ENCODE measurements at places on chromosomes 11 and 22.
A peak's percentile ranks its signal among the peaks of the same experiment; 100 is the strongest.

DNA sequence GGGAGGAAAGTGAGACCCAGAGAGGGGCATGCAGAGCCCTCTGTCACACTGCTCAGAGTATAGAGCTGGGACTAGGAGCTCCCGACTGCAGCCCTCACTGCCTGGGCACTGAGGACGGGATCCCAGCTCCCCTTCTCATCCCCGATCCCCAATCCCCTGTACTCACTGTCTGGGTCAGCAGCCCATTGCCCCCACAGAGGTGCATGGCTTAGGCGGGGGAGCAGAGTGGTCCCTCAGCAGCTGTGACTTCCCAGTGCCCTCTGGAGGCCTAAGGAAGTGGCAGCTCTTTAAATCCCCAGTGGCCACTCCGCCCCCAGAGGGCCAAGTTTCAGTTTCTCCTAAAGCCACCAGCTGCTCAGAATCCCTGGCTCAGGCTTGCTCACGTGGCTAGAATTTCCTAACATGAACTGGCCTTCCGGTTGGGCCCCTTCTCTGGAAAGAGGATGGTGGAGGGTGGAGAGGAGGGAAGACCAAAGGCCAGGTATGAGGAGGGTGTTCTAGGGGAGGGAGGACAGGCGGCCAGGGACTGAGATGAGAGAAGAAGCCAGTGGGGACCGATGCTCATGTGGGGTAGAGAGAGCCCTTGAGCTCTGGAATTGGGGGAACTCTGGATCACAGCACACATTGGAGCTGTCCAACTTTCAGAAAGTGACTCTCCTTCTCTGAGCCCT, at the start of gene BATF2:
Gene BATF2, minus strand, starts transcription at position 262 of the 671 bp plus-strand sequence. Its CDS starts 57 bp downstream, at position 205.
- peak; percentile 22 for DNase-seq

GRCh38 chr11:13269775-13270174, 7.8 kb upstream of the BMAL1 start:
- DNase-seq, result no peak

DNA sequence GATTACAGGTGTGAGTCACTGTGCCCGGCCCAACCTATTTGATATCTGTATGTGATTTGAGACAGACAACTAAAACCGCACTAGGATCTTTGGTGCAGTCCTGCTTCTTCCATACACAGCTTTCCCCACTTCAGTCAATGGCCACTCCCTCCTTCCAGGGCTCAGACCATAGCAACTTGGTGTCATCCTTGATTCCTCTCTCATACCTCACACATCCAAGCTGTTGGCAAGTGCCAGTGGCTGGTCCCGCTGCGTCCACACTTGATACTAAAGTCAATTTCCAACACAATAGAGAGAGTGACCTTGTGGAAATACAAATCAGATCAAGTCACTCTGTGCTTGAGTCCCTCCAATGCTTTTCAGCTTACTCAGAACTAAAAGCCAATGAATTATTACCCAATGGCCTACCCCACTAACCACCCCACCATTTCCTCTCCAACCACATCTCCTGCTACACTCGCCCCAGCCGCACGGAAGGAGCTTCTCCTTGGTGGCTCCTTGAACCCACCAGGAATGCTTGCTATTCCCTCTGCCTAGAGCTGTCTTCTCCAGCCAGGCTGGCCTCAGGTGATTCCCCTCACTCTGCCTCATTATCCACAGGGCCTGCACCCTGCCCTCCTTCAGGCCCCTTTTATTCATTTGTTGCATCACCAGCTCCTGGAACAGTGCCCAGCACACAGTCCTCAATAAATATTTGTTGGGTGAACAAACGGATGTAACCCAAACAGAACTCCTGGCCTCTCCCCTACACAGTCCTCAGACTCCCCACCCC, 12.9 kb downstream of the ABTB2 start:
- DNase-seq, result no peak

DNA sequence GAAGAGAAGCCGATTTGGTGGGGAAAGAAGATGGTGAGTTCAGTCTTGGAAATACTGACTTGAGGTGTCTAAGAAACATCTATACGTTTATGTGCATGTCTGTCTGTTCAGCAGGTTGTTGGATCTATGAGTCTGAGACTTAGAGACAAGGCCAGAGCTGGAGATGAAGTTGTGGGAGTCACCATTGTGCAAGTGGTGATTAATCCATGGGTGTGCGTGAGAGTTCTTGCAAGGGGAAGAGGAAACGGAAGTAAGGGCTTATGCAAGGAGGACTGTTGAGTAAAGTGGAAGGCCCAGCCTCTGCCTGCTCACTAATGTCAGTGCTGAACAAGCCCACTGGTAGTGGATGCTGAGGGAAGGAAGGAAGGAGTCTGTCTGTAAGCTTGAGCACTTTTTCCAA, 9.7 kb downstream of the TMEM45B start:
- peak; percentile 93 for DNase-seq

GRCh38 chr11:128926000-128926399, 16.7 kb downstream of the TP53AIP1 start:
- no peak for DNase-seq

- no peak for DNase-seq
These were observed 21.4 kb downstream of the XRRA1 start for GRCh38 chr11:74927496-74927895.

- no peak for DNase-seq
These were observed 138.1 kb downstream of the SLC1A2 start for GRCh38 chr11:35281169-35281688.

GRCh38 chr11:109818290-109818689, 274.9 kb upstream of the ZC3H12C start:
- DNase-seq, result no peak

DNA sequence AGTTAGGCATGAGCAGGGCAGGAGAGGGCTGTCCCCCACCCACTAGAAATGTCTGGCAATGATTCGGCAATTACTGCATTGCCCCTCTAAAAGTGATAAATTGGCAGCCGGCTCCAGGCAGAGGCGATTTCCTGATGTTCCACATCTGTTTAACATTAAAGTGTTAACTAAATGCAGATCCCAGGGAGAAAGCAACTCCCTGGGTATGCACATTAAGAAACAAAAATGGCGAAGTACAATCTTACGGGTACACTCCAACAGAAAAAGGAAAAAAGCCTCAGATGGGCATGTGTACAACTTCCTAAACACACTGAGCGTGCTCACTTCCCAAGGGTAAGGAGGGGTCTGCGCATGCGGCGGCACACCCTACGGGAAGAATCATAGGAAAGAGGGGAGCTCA, 314.4 kb downstream of the CASP12 start:
- no peak for DNase-seq

- no peak for DNase-seq
These were observed 20.2 kb downstream of the SPATA19 start for GRCh38 chr11:133825156-133825555.

GRCh38 chr22:44449061-44449682, 48.9 kb downstream of the RTL6 start:
- DNase-seq, result no peak

- DNase-seq, result peak; percentile 45
These were observed 103.6 kb upstream of the HSD17B12 start for GRCh38 chr11:43576803-43577521.

DNA sequence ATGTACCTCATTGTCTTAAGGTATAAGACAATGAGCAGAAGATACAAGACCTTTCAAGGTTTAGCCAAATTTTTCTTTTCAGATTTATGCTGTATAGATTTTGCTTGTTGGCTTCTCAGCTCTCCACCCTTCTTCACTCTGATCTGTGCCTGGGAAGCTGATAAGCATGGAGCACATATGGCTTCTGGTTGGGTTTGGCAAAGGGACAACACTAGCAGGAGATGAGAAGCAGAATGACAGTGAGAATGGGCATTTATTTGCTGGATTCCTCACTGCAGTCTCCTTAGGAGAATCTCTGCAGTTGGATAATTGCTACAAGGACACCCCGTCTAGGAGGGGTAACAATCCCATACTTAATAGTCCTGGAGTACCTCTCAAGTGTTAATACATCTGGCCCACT, 474.8 kb upstream of the CCDC90B start:
- no peak for DNase-seq

DNA sequence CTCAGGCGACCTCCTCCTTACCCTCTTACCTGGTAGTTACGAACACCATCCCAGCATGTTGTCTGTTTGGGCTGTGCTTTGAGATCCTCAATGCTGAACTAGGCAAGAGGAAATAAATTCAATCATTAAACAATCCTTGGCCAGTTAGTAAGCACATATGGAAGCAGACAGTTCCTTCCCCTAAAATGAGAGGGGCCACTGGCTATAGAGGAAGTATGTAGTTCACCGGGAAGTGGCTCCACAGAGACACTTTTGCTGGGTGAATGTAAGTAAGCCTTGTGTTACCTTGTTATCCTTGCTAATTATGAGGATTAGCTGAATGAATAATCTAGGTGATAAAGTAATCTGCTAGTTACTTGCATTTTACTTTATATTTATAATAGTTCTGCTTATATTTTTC, 2.9 kb downstream of the THYN1 start:
- DNase-seq, result peak; percentile 46

DNA sequence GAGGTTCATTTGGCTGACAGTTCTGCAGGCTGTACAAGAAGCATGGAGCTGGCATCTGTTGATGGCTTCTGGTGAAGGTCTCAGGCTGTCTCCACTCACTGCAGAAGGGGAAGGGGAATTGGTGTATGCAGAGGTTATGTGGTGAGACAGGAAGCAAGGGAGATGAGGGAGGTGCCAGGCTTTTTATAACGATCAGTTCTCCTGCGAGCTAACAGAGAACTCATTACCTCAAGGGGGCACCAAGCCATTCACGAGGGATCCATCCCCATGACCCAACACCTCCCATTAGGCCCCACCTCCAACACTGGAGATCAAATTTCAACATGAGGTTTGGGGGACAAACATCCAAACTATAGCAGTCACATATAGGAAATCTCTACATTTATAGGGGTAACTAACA, 38.7 kb upstream of the E2F8 start:
- DNase-seq, result peak; percentile 31

DNA sequence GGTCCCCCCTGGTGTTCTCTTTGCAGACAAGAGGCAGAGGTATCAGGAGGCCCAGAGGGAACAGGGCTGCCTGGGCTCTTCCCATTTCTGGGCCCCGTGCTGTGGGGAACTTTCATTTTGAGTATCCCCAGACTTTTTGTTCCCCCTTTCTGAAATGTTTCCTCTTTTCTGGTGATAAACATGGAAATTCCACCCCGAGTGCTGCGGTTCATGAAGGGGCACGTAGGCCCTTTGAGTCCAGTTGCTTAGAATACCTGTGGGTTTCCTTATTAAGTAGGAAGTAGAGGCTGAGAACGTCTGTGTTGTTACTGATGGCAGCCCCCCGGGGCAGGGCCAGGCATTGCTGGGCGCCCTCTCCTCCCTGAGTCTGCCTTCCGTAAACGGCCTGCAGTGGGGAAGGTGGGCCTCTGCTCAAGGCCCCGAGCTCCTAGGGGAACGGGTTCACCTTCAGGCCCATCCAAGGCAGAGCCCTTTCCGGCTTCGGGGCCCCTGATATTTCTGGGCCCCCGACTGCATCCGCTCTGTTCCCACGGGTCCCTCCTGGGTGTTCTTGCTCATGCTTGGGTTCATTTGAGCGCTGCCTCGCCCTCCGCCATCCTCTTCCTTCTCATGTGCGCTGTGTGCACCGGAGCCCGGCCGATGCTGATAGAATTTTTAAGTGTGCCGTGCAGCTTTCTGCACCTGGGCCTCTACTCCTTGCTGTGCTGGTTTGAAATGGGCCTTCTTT, 12.0 kb downstream of the TBC1D22A start:
- DNase-seq, result peak; percentile 55
